ENCODE measurements at places on chromosomes 16 and 17.

DNA sequence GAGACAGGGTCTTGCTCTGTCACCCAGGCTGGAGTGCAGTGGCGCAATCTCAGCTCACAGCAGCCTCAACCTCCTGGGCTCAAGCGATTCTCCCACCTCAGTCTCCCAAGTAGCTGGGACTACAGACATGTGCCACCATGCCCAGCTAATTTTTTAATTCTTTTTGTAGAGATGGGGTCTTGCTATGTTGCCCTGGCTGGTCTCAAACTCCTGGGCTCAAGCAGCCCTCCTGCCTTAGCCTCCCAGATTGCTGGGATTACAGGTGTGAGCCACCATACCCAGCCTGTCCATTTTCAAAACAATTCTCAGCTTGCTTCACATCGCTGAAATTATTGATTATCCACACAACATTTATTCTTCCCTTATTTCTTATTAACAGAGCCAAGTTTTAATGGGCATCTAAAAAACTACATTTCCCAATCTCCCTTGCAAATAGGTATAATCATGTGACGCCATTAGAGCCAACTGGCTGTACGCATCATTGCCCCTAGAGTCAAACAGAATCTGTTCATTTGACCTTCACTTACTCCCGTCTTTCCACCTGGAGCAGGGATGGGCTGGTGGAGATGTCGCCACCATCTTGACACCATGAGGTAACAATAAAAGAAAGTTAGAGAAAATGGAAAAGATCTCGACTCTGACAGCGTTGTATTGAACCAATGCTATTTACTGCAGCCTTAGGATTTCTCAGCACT, 148.0 kb upstream of the FOXF1 start:
- peak; percentile 41 for DNase-seq

- DNase-seq, result no peak
Measured at GRCh38 chr16:66574081-66574480, 5.2 kb upstream of the CMTM2 start.

DNA sequence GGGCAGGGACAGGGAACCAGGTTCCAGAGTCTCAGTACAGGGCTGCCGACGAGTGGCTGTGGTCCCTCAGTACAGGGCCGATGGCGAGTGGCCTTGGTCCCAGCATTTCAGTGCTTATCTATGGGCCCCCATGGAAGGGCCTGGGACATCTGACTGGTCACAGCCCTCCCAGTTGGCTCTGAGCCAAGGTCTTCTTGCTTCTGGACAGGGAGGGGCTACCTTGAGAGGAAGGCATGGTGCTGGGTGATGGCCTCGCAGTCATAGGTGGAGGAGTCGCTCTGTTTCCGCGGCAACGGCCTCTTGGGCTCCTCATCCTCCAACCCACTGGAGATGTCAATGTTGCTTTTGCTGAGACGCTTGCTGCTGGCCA, 32.5 kb downstream of the PIMREG start:
- no peak for DNase-seq

DNA sequence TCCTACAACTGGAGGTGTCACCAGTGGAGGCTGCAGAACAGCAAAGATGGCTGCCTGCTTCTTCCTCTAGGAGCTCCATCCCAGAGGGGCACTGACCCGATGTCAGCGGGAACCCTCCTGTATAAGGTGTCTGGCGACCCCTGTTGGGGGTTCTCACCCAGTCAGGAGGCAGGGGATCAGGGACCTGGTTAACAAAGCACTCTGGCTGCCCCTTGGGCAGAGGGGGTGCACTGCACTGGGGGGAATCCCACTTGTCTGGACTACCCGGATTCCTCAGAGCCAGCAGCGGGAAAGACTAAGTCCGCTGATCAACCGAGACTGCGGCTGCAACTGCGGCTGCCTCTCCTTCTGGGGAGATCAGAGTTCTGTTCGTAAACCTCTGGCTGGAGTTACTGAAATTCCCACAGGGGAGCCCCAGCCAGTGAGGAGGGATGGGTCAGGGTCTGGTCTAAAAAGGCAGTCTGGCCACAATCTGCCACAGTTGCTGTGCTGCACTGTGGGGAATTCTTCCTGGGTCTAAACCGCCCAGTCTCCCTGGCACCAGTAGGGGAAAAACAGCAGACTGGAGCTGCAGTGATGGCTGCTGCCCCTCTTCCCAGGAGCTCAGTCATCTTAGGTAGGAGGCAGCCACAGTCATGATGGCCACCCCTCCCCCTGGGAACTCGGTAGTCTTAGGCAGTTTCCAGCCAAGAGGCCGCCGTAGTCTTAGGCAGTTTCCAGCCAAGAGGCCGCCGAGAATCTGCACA, 213.4 kb downstream of the CYB561 start:
- DNase-seq, result no peak

GRCh38 chr16:24748242-24748641, 18.8 kb downstream of the TNRC6A start:
- DNase-seq, result no peak

- DNase-seq, result no peak
Measured at GRCh38 chr17:37131669-37132611, 183.2 kb downstream of the AATF start.
